ENCODE measurements at places on chromosomes 4 and X. TPM values are rescaled to one million over a fixed set of nuclear protein-coding genes. Genes with fewer than 3 reads are reported as not detected.
A peak's percentile ranks its signal among the peaks of the same experiment; 100 is the strongest.

GRCh38 chr4:37359261-37359660 is 114.7 kb downstream of the NWD2 start:
- no peak for DNase-seq

DNA sequence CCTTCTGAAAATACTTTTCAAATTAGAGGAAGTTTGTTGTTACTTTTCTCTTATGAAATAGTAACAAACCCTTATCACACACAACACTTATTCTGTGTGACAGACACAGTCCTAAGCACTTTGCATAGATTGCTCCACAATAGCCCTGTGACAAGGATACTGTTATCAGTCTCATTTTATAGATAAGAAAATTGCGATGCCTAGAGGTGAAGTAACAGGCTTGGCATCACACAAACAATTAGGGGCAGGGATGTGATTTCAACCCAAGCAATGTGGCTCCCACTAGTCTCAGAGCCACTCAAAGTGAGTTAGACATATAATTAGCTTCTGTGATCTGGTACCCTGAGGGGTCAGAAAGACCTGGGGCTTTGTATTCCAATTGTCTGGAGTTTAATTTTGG is 339.9 kb downstream of the FBXO8 start:
- no peak for DNase-seq

GRCh38 chrX:151393514-151393913 is 3.5 kb upstream of the VMA21 start:
- peak; percentile 80 for DNase-seq

- no peak for DNase-seq
Measured at GRCh38 chr4:67659065-67659464, 41.9 kb downstream of the UBA6 start.

DNA sequence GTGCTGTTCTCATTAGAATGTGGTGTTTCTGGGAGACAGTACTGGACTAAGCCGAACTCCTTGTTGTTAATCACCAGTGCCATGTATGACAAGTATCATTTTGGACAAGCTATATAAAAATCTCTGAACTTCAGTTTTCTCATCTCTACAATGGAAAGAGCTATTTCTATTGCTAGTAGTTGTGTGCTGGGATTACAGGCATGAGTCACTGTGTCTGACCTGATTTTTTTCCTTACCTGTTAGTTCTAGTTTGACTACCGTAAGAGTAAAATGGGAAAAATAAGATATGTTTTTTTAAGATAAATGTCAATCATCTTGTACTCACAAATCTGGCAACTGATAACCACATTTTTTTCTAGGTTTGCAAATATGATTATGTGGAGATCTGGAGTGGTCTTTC is 192.3 kb downstream of the TLL1 start:
- DNase-seq = no peak

- DNase-seq = no peak
Measured at GRCh38 chr4:182447767-182448280, 204.6 kb downstream of the TENM3 start.

DNA sequence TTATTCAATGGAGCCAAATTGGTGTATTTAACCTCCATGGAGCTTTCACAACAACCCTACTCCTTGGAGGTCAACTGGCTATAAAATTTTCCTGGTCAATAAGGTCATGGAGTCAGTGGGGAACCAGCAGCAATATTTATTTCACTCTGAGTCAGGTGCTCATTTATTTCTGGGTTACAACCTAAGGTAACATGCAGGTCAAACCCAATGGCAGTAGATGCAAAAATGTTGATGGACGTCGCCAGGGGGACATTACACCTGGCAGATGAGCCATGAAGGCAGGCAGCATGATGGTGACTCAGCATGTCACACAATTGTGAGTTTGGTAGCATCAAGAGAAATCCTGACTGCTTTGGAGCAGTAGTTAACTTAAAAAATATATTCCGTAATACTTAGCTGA is 514.1 kb downstream of the IL15 start:
- DNase-seq = no peak

DNA sequence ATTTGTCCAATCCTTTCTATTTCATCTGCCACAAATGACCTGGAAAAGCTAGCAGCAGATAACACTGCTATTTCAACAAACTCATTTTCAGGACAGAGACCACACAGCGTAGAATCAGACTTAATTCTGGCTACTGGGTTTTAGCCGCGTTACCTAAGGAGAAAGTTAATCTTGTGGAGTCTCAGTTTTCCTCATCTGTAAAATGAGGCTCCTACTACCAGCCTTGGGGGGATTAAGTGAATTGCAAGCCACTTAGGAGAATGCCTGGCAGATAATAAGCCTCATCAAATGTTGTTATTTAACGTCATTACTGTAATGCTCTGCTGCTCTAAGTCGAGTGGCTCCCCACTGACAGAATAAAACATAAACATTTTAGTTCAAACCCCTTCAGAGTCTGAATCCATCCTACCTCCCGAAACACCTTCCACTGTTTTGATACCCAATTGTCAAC is 1.4 kb downstream of the CCNI start:
- DNase-seq = no peak

DNA sequence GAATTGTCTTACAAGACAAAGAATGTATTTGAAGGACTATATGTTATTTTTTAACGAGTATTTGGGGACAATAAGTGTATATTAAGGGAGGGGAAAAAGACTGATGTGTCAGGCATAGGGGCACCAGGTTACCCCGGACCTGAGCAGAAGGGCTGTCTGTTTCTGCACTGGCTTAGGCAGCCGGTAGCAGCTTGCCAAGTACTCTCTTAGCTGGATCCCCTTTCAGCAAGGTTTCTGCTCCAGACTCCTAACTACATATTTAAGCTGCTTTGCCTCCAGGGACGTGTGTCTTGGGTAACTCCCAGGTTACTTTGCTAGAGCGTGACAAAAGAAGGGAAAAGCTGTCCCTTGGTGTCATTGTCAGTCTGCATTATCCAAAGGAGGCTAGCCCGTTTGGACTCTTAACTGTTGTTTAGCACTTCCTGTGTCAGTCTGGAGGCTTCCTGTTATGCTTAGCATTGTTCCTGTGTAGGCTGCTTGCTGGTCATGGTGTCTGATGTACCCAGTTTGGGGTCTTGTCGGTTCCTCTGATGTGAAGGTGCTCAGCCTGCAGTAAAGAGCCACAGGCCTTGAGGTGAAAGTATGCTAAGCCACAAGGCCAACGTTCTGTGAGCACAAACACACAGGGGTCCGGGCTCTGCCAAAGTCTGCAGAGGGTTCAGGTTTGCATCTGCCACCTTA is 11.6 kb downstream of the CXCR3 start:
- peak; percentile 68 for DNase-seq

DNA sequence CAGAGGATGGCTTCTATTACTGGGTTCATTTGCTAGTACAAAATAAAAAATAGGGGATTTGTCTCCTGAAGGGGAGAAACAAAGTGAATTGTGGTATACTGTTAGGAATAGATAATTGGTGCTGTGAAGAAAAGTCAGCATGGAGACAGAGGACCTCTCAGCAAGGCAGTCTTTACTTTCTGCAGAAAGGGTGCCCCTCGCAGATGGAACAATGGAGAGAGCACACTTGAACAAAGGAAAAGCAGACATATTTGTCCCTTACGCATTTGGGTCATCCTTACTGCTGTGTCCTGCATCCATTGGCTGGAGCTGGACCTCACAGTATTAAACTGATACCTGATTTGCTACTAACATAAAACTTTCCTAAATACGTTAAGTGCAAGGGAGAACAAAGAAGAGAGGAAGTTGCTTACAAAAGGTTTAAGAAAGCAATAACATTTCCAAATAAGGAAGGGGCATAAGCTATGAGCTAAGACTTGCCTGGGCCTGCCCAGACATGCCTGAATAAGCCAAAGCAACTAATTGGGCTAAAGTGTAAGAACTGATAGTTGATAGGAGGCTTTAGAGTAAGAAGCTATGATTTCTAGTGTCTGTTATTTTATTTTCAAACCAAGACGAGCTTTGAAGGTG is 83.8 kb downstream of the CCKAR start:
- DNase-seq = no peak

- no peak for DNase-seq
Measured at GRCh38 chrX:17072301-17072700, 125.8 kb downstream of the REPS2 start.

GRCh38 chr4:8892556-8893226 is 21.1 kb upstream of the HMX1 start:
- DNase-seq = no peak

GRCh38 chr4:126341927-126342326 is 1027.2 kb downstream of the FAT4 start:
- no peak for DNase-seq

DNA sequence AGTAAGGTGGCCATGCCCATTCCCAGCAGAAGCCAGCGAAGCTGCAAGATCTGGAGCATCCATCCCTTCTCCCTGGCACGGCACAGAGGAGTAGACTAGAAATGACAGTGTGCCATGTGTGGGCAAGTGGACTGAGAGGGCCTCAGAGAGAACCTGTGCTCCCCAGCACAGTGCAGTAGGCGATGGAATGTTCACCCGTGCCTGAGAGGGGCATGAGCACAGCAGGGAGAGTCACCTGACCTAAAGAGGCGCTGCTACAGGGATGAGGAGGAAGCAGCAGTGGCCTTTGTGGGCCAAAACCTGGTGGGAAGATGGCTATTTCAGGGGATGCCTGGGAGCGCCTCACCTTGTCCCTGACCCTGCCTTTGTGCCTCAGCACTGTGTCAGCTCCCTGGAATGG is 8.0 kb upstream of the CDKN2AIP start:
- DNase-seq = no peak

- DNase-seq = peak; percentile 26
Measured at GRCh38 chr4:190014771-190015537, 12.1 kb downstream of the FRG2 start.

DNA sequence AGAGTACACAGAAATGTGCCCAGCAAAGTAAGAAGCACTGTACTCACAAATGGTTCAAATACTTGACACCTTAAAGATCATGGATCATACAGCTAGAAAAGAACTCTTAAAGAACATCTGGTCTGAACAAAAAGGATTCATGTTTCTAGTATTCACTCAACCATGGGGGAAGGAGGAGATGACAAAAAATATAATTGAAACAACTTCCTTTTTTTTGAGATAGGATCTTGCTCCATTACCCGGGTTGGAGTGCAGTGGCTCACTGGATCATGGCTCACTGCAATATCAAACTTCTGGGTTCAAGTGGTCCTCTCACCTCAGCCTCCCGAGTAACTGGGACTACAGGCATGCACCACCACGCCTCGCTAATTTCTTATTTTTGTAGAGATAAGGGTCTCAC is 6.0 kb downstream of the DHX15 start:
- no peak for DNase-seq

DNA sequence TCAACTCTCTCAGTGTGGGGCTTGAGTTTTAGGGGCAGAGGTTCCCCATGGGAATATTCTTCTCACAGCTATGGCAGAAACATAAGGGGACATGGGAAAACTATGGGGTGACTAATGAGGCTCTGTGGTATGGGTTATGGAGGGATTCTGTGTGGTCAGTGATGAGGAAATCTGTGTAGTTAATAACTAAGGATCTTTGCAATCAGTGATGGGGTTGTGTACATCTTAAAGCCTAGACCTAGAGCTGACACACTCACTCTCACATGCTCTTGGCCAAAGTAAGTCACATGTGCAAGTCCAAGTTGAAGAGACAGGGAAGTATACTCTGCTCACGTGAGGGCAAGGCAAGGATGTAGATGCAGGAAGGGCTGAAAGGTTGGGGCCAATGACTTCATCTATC is 86.4 kb upstream of the UXT start:
- no peak for DNase-seq

DNA sequence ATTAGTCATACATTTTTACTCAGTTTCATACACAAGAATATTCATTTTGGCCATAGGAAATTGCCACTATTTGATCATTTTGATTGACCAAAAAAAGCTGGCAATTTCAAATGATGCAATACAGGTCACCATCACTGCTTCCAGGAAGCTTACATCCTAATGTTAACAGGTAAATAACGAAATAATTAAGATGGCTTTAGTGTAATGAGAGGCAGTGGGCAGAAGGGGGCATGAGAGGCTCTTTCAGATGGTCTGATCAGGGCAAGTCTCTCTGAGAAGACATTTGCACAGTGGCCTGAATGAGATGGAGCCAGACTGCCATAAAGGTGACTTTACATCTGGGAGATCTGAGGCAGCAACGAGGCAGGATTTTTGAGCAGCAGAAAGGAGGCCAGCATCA is 170.7 kb downstream of the SLIT2 start:
- peak; percentile 49 for DNase-seq

DNA sequence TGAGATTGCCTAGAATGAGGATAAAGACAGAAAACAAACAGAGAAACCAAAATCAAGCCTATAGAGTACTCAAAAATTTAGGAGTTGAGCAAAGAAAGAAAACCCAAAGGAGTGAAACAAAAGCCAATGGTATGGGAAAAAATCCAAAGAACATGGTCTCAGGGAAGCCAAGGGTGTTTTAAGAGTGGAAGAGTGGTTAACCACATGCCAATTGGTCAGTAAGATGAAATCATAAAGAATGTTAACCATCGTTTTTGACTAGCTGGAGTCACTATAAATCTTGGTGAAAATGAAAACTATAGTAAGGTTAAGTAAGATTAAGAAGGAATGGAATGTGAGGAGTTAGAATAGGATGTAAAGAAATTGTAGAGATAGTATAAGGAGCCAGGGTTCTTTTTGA is 64.7 kb upstream of the RPL34 start:
- no peak for DNase-seq

DNA sequence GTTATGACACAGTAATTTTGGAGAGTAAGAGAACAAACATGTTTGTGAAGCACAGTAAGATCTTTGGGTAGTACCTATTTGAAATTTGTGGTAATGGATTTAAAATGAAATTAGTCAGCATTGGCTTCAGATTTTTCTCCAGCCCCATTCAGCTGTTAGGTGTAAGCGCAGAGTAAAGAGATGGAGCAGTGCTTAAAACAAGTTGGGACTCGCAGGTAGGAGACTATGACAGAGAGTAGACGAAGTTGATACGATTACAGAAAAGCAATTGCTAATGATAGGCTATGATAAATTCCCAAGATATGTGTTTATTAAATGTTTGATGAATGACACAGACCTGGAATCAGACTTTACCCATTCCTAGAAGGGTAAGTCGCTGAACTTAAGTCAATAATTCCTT is 72.6 kb downstream of the CHIC2 start:
- no peak for DNase-seq

DNA sequence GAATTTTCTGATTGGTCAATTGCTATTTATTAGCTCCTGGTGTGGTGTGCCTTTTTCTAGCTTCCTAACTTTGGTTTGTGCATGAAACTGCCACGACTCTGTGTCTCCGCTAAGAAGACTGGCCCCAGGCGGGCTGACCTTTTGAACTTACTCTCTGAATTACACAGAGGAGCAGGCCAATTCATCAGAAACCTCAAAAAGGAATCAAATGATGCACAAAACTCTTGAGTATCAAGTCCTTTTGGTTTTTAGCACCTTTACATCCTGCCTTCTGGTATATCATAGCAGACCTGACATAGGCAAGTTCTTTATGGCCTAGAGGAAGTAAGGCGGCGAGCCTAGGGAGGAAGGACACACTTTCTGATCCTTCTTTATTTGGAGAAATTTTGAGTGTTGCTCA is 17.6 kb downstream of the TKTL1 start:
- DNase-seq = peak; percentile 46

- DNase-seq = no peak
Measured at GRCh38 chrX:40524423-40524822, 56.3 kb upstream of the ATP6AP2 start.

The HMGN5 gene
- 1.9 TPM for total RNA-seq

The ATP1B4 gene
- not detected for total RNA-seq

The CXCL1 gene
- not detected for total RNA-seq

The CEP135 gene
- 16.4 TPM for total RNA-seq

The TCEAL2 gene
- total RNA-seq = not detected

Data from activated CD8-positive, alpha-beta T cell treated with anti-CD3 and anti-CD28 coated beads, Interleukin-2, amount 10 ng/mL, durations not matched to agents 7 days and 5 days (primary cell).